ENCODE measurements at places on chromosomes 6 and 20.

- DNase-seq = no peak
Measured at GRCh38 chr6:109194880-109195279, 99.6 kb downstream of the CEP57L1 start.

- DNase-seq = no peak
Measured at GRCh38 chr20:50645253-50646068, 45.9 kb downstream of the RIPOR3 start.

DNA sequence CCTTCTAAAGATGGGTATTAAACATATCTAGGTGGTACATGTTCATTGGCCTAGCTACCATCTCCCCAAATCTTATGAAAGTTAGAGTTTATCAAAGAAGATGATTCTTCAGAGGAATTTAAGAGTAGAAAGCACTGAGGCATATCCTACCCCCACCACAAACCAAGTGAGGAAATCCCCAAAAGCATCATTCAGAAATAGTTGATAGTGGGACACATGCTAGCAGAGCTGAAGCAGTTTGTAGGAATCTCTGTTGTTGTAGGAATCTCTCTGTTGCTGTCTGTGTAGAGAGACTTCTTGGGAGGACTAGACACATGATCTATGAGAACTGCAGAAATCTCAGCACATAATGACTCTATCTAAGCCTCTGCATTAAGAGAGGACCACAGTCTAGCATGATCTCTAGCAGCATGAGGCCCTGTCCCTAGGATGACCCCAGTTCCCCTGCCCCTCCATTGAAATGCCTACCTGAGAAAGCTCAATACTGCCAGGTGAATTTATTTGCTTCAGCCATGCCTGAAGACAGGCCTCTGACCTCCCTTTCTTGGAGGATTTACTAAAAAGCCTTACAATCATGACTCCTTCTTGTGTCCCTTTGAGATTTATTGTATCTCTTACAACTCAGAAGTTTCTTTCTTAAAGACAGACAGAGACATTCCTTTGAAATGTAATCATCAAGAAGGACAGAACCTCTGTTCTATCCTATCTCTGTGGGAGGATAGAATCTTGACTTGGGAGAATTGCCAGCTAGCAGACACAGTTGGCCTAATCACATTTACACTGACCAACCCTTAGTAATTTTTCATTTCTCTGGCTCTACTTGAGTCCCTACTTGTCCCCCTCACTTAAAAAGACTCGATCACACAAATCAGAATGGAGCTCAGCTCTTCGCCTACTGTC is 582.4 kb downstream of the PHF3 start:
- DNase-seq = no peak

GRCh38 chr20:889932-890463 is 26.1 kb downstream of the ANGPT4 start:
- no peak for DNase-seq

DNA sequence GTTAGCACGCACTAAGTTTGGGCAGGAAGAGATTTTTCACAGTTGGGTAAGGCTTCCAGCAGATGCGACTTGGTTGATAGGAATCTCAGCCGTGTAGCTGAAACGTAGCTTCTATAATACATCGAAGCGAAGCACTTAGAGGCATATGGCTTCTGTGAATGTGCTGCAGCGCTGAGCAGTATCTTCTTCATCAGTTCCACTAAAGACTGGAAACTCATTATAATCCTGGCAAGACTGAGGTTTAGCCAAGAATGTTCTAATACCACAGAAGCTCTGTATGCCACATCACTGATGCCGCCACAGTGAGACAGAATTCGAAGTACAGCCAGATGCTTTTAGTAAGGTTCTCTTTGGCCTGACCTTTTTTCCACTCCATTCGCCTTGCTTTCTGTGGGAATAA is 680.2 kb upstream of the AGPAT4 start:
- no peak for DNase-seq

GRCh38 chr6:134826889-134827737 is 122.8 kb downstream of the ALDH8A1 start:
- DNase-seq = no peak

GRCh38 chr6:150410906-150411305 is 42.1 kb downstream of the IYD start:
- no peak for DNase-seq

DNA sequence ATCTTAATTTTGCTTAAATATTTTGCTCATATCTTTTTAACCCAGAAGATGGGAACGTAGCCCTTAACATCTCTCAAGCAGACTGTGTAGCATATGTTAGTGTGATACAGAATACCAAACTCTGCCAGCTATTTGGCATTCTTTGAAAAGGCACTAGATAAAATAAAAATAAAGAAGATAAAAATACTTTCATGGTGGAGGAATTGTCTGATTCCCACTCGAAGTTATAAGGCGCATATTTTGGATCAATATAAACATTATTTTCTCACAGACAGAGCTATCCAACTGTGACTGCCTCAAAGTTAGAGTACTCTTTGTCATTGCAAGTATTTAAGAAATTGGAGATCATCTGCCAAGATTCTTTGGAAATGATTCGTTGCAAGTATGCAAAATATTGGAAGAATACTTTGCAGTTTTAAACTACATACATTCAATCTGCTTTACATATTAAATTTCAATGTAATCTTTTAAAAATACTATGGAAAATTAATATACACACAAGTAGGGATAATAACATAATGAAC is 10.8 kb upstream of the EEF1E1 start:
- no peak for DNase-seq

GRCh38 chr6:30267423-30267822 is 54.2 kb upstream of the TRIM26 start:
- no peak for DNase-seq

DNA sequence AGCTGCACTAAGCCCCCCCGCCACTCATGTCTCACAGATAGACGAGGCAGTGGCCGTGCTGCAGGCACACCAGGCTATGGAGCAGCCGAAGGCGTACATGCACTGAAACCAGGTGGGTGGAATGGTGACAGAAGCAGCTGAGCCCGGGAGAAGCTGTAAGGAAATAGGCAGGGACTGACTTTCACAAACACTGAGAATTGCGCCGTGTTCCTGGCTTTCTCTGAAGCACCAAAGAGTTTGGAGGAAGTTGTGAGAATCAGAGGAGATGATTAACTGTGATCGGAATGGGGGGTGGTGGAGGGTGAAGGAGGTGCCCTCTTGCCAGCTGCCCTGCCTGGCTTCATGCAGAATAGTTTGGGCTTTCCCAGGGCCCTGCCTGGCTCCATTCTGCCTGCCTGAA is 21.6 kb downstream of the TOMM34 start:
- no peak for DNase-seq

GRCh38 chr20:23269954-23270353 is 80.6 kb upstream of the NXT1 start:
- no peak for DNase-seq

GRCh38 chr6:134631398-134631924 is 313.5 kb upstream of the SGK1 start:
- DNase-seq = no peak

- no peak for DNase-seq
Measured at GRCh38 chr6:166360243-166361076, 18.1 kb upstream of the SFT2D1 start.

- no peak for DNase-seq
Measured at GRCh38 chr20:41927655-41928054, 309.5 kb upstream of the CHD6 start.

GRCh38 chr6:170440437-170440836 is 112.7 kb downstream of the PSMB1 start:
- DNase-seq = no peak

GRCh38 chr20:40176098-40176841 is 512.8 kb downstream of the MAFB start:
- no peak for DNase-seq

- DNase-seq = no peak
Measured at GRCh38 chr6:142871910-142872331, 73.1 kb downstream of the HIVEP2 start.

- no peak for DNase-seq
Measured at GRCh38 chr20:34069341-34070078, 42.5 kb downstream of the EIF2S2 start.

- DNase-seq = no peak
Measured at GRCh38 chr6:79672631-79673111, 41.5 kb downstream of the SH3BGRL2 start.

GRCh38 chr6:131460614-131461000 is 112.4 kb upstream of the ARG1 start:
- DNase-seq = no peak

GRCh38 chr6:105326216-105326615 is 76.7 kb downstream of the PREP start:
- DNase-seq = no peak

GRCh38 chr20:33070111-33071053 is 9.1 kb upstream of the BPIFB4 start:
- DNase-seq = no peak

GRCh38 chr20:61879303-61879620 is 186.4 kb downstream of the TAF4 start:
- DNase-seq = no peak

DNA sequence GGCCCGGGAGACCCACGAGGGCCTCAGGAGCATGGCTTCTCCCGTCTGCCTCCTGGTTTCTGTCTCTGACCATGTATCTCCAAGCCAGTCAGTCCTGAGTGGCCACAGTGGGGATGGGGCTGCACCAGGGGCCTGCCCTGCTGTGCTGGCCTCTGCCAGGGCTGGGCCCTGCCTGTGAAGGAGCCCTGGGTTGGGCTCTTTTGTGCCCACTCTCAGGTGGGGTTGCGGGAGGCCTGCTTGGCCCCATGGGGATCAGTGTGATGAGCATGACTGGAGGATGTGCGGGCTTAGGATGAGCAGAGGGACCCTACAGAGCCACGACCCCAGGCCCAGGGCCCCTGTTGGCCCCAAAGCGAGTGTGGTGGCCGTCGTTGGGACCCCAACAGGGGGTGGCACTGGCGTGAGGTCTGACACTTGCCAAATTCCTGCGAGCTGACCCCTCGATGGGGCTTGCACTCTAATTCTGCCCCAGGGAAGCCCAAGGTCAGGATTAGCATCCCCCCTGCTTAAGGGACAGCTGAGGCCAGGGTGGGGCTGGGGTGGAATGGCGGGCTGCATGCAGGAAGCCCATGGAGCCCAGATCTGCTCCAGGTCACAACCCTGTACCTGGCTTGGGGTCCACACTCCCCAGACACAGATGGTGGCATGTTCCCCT is 90.0 kb upstream of the BHLHE23 start:
- no peak for DNase-seq

DNA sequence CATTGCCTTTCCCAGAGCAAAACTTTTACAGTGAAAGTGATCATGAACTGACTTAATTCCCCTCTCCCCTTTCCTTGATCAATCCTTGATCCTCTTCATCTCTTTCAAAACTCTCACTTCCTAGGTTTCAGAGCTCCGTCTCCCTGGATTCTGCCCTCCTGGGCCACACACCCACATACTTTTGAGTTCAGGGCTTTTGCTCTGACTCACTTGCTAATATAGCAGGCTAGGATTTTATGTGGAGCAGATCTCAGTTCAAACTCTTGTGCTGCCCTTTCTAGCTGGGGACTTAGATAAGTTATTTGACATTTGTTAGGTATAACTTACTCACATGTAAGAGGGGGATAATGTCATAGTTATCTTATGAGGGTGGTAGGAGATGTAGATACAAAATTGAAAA is 109.1 kb upstream of the MLIP start:
- DNase-seq = no peak
